HT1080 (cell line): ENCODE measurements at places on chromosomes 5 and 9.

- peak; percentile 81 for DNase-seq
Measured at GRCh38 chr9:115022760-115023434, 92.5 kb upstream of the TNFSF8 start.

DNA sequence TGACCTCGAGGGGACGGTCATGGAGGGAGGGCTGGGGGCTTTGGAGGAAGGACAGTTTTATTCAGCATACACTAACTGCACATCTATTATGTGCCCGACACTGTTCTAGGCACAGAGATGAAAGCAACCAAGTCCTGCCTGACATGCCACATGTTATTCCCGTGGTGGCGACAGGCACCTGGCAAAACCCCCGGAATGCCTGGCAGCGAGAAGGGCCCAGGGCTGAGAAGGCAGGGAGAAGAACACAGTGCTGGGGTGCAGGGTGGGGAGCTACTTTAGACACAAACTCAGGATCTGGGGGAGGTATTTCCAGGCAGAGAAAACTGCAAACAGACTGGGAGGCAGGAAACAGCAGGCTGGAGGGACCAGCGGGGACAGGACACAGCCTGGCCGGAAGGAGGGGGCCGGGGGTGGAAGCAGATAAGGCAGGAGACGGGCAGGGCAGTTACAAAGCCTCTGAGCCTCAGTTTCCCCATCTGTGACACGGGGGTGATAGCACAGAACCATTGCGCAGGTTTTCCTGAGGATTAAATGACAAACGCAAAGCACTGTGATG, 77.7 kb downstream of the STK10 start:
- no peak for DNase-seq

GRCh38 chr5:86645885-86646284, 28.1 kb downstream of the COX7C start:
- DNase-seq, result no peak

GRCh38 chr5:27462936-27463335, 424.6 kb upstream of the CDH9 start:
- no peak for DNase-seq

DNA sequence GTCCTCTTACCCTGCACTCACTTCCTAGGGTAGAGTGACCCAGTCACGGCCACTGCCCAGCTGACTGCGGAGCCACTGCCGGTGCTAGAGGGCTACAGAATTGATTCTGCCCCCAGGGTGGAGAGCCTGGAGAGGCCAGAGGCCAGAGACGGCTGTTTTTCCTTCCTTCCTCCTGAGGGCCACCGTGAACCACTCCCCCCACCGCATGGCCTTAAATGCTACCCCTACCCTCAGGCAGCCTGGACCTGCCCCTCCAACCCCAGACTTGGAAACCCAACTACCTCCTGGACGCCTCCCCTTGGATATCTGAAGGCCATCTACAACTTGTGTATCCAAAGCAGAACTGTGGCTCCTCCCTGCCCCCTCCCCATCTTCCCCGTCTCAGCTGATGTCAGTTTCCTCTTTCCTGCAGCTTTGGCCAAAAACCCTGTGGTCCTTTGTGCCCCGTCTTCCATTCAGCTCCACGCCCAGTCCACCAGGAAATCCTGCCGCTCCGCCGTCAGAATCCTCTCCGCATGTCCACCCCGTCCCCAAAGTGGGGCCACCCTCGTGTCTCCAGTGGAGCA, 16.3 kb downstream of the SH2D3C start:
- no peak for DNase-seq

- no peak for DNase-seq
Measured at GRCh38 chr9:133050142-133050541, 11.6 kb upstream of the CEL start.

- DNase-seq, result no peak
Measured at GRCh38 chr5:123710031-123710430, 198.1 kb downstream of the CSNK1G3 start.

- no peak for DNase-seq
Measured at GRCh38 chr9:128946571-128947276, 679 bp downstream of the DOLK start.

GRCh38 chr9:112884721-112885120, 6.0 kb downstream of the SLC46A2 start:
- no peak for DNase-seq

- DNase-seq, result no peak
Measured at GRCh38 chr5:93909356-93909755, 168.0 kb upstream of the POU5F2 start.

DNA sequence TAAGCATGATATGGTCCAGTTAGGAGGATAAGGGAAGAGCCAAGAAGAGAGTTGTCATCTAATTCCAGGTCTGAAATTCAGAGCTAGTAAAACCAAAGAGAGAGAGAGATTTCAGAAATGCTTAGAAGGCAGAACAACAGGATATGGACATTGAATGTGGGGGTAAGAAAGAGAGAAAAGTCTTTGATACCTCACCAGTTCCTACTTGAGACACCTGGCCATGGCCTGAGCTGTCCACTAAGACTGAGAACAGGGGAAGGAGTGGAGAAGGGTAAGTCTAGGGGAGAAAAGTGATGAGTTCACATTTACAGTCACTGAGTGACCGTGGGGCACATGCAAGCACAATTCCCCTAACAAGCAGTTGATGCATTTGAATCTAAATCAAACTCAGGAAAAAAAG, 35.5 kb downstream of the TIMD4 start:
- DNase-seq, result no peak

GRCh38 chr9:6564360-6564759, 81.2 kb downstream of the GLDC start:
- DNase-seq, result no peak

- no peak for DNase-seq
Measured at GRCh38 chr9:93114984-93115335, 18.9 kb downstream of the CARD19 start.

DNA sequence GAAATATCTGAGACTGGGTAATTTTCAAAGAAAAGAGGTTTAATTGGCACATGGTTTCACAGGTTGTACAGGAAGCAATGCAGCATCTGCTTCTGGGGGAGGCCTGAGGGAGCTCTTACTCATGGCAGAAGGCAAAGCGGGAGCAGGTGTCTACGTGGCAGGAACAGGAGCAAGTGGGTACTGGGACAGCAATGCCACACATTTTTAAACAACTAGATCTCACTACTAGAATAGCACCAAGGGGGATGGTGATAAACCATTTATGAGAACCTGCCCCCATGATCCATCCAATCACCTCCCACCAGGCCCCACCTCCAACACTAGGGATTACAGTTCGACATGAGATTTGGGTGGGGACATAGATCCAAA, 47.6 kb upstream of the HOMER1 start:
- DNase-seq, result no peak

- peak; percentile 42 for DNase-seq
Measured at GRCh38 chr9:79129865-79130480, 441.8 kb upstream of the TLE4 start.

DNA sequence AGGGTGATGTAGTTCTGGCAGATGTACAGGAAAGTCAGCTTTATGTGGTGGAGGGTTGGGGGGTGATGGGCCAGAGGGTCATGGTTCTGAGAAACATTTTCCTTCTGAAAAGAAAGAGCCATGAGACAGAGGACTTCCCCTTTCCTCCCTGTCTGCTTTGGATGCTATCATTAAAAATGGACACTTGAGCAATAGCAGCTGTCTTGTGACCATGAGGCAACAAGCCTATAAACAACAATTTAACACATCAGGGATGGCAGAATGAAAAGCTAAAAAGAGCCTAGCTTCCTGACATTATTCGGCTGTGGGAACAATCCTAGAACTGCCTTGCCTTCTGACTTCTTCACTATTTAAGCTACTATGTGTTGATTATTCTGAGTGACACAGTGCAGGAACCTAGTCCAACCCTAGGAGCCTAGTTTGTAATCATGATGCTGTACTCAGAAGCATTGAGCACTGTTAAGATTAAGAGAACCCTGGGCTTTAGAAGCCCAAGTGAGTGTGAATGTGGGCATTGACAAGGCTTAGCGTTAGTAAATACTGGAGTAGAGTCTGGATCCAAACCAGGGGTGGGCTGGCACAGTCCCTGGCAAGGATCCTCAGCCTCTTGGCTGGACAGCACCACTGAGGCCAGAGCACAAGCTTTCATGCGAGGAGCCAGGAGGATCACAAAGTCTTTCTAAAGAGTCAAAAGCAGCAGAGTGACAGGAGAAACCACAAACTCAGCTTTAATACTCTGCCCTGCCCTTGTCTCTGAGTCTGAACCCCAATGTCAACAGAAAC, 178.5 kb upstream of the EGFLAM start:
- no peak for DNase-seq

GRCh38 chr5:75611311-75612225, at the start of gene ANKDD1B:
Gene ANKDD1B, plus strand, starts transcription at chr5:75611453. Its CDS starts 182 bp downstream, at chr5:75611635.
- no peak for DNase-seq

DNA sequence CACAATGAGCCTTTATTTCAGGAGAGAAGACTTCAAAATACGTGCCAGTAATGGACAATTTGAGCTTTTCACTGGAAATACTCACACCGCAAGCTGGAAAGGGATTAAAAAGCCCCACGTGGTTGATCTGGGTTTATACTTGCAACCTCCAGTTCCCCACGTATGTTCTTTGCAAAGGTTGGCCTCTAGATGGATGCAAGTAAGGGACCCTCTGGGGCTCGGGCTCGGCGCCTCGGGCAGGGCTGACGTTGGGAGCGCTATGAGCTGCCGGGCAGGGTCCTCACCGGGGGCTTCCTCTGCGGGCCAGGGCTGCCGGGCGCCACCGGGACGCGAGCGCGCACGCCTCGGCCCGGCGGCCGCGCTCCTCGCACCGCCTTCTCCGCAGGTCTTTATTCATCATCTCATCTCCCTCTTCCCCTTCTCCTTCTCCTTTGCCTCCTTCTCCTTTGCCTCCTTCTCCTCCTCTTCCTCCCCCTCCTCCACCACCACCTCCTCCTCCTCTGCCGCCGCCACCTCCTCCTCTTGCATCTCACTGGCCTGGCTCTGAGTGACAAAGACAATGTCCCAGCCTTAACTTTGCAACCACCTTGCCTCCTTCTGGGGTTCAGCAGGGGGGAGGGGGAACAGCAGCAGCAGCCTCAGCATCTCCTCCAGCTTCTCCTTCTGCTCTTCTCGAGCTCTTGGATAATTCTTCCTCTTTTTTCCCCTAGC, 701 bp upstream of the ZNF462 start:
- no peak for DNase-seq

DNA sequence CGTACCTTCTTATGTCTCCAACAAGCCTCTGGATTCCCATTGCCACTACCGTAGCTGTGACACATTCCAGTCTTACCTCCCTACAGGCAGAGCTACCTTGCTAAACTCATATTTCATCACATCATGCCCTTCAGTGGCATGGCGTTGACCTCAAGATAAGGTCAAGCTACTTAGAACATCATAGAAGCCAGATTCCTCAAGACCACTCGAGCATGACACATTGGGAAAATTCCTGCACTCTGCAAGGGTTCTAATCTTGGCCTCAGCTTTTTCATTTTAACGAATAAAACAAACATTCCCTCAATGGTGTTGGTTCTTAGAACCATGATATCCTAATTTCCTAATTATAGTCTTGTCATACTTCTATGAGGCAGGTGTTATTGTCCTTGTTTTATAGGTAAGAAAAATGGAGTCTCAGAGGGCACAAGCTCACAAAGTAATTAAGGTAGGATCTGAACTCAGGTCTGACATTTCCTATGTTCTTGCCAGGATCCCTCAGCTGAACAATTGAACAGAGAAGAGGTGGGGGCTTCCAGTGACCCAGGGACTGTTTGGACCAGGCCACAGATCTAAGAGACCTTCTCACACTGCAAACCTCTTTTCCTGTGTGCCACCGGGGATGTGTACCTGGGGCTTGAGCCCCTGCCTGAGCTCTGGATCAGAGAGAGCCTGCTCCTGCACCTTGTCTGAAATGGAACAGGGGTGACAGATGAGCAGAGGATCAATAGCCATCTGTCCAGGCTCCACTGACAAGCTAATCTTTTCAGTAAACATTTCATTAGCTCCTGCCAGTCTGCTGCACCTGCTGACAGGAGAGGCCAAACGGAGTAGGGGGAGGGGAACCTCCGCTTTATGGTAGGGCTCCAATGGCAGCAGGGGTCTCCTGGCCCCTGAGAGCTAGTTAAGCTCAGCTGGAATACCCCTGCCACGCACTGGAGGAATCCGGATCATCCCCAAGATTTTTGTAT, 49.3 kb downstream of the ALG2 start:
- DNase-seq, result no peak

DNA sequence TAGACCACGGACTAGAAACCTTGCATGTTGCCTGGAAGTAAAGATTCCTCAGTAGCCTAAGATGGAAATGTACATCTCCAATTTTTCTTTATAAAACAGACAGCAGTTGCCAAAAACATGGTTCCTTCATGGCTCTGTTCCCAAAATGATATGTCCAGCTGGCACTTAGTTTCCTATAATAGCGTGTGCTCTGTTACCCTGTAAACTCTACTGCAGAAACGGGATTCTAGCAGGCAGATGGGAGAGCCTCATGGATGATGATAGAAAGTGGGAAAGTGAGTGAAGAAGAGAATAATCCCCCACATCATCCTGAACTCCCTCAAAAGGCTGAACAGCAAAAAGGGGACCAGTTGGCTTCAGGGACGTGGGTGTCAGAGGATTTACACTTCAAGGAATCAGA, 118.2 kb downstream of the FRMD3 start:
- no peak for DNase-seq

DNA sequence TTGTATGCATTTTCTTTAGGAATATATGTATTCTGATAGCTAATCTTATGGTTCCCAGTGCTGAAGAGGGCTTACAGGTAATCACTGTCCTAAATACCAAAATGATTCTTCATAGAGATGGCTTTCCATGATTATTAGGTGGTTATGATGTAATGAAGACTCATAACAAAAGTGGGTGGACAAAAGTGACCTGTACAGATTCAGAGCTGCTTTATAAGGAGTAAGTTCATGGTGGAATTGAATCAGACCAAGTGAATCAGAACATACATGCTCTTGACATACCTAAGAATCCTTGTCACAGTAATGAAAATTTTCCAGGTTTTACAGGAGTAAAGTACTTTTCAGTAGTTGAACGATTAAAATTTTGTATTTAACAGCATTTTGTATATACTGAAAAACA, 105.6 kb downstream of the NIPBL start:
- peak; percentile 48 for DNase-seq

GRCh38 chr5:170087168-170087817, 18.4 kb upstream of the FOXI1 start:
- no peak for DNase-seq

- no peak for DNase-seq
Measured at GRCh38 chr9:28051559-28052503, 478.6 kb upstream of the C9orf72 start.

GRCh38 chr5:179912951-179913350, 5.3 kb upstream of the TBC1D9B start:
- DNase-seq, result no peak

GRCh38 chr9:37329576-37329975, 92.9 kb upstream of the GRHPR start:
- peak; percentile 11 for DNase-seq

GRCh38 chr5:173735184-173735583, 118.7 kb upstream of the BOD1 start:
- no peak for DNase-seq
